ENCODE measurements at places on chromosomes 6 and 20. TPM values are rescaled to one million over a fixed set of nuclear protein-coding genes. Genes with fewer than 3 reads are reported as not detected.

DNA sequence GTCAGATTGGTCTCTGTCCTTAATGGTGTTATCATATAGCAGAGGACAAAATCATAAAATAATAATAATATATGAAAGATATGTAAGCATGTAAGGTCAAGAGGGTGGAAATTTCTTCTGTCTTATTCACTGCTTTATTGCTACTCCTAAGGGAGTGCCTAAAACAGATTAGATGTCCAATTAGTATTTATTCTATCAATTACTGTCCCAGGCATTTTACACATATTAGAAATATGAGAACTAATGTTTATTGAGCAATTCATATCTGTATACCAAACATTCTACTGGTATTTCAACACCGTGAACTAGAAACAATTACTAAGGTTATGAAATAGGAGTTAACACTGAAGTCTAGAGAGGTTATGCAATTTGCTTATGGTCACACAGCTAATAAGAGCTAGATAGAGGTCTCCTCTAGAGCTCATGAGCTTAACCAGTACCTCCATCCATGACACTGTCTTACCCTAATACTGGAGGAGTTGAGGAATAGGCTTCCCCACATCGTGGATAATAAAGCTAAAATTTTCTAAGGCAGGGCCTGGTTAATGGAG, 302.3 kb downstream of the PLCB1 start:
- no peak for DNase-seq

GRCh38 chr6:162704001-162704400, 23.6 kb downstream of the PRKN start:
- no peak for DNase-seq

GRCh38 chr6:108619431-108620197, 58.9 kb downstream of the FOXO3 start:
- DNase-seq, result no peak

GRCh38 chr20:13665709-13666395, 27.1 kb upstream of the TASP1 start:
- no peak for DNase-seq

GRCh38 chr6:82033631-82034211, 213.8 kb downstream of the IBTK start:
- DNase-seq, result no peak

DNA sequence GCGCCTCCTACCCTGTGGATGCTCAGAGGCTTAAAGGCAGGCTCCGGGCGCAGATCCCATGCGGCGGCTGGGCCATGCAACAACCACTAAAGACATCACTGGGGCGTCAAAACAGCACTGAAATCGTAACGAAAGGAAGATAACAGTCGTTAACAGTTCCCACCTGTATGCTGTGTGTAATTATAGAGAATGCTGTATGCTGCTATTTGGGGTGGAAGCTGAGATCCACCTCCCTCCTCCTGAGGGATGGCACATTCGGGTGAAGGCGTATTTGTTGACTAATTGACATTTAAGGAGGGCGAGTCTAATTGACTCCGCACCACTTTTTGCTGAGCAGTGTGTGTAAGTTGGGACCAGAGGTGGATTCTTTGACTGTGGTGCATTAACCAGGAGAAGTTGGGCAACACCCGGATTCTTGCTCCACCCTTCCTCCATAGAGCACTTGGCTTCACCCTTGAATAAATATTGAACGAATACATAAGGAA, 687 bp downstream of the SLC35A1 start:
- no peak for DNase-seq

- DNase-seq, result no peak
Observed at GRCh38 chr20:12201289-12201991, 283.7 kb downstream of the BTBD3 start.

GRCh38 chr20:56202493-56203077, 45.9 kb upstream of the MC3R start:
- DNase-seq, result no peak

GRCh38 chr6:2810092-2810671, 31.5 kb downstream of the SERPINB1 start:
- no peak for DNase-seq

GRCh38 chr6:46961232-46961631, 39.5 kb upstream of the ADGRF5 start:
- DNase-seq, result no peak

DNA sequence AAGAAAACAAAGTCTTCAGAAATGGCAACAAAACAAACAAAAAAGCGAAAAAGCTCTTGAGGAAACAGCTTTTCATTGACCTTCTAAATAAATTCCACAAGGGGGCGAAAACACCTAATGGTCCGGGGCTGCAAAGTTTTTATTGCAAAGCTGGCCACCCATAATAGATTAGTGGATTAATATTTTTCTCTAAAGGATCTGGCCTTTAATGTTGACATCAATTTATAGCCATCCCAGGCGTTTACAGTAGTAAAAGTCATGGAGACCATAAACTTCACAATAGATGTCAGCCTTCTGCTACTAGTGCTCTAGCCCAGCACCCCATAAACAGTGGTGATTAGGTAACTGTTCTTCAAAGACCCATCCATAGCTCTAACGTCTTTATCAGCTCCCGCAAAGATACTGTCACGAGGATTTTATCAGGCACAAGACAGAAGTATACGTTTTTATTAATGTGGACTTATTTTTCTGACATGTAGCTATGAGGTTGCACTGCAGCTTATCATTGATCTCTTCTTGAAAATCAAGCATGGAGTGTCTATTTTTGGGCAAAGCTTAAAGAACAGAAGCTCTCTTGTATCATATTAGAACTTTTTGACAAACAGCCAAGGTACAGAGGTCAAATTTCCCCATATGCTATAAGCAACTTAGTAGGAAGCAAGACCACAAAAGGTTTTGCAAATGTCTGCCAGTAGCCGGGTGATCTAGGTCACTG, 4.7 kb downstream of the CITED2 start:
- no peak for DNase-seq

- no peak for DNase-seq
Observed at GRCh38 chr20:60804918-60805630, 447.0 kb upstream of the CDH4 start.

DNA sequence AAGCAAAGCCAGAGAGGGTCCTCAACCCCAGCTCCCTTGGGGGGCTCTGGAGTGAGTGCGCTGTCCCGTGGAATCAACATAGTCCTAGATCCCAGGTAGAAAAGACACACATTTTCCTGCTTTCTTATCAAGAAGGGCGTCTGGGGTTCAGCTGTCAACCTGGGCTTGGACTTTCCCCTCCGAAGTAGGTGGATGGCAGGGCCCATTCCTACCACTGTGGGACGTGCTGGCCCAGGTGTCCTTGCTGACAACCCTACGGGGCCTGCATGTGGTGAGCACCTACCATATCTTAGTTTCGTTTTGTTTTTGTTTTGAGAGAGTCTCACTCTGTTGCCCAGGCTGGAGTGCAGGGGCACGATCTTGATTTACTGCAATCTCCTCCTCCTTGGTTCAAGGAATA, 42.4 kb downstream of the MYT1 start:
- no peak for DNase-seq

- DNase-seq, result no peak
Observed at GRCh38 chr6:142374965-142375733, 73.3 kb downstream of the ADGRG6 start.

DNA sequence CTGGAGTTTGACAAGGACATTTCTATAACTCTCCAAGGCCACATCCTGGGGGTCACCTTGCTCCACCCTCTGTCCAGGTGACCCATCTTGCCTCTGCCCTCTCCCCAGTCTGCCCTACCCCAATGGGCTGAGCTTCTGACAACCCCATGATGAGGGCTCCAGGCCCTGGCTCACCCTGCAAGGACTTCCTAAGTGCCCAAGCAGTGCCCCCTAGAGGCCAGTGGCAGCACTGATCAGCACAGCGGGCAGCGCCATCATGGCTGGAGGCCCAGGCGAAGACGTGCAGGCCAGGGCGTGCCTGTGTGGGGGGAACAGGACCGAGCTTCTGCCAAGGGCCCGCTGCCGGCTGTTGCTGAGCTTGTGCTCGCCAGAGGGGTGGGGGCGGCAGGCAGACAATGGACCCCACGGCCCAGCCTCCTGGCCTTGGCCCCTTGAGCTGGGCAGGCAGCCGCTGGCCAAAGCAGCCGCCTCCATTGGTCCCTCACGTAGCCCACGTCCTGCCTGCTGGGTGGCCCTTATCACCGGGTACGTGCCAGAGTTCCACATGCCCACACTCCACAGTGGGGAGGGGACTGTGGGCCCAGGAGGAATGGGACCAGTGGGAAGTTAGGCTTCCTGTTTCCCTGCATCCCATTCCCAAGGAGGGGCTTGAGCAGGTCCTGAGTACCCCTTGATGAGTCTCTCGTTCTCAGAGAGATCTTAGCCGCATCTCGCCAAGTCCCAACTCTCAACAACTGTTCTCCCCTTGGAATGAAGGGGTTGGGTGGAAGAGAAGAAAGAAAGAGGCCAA, 64.3 kb downstream of the MRPL14 start:
- no peak for DNase-seq

GRCh38 chr6:53593001-53593488, 48.1 kb upstream of the GCLC start:
- no peak for DNase-seq

DNA sequence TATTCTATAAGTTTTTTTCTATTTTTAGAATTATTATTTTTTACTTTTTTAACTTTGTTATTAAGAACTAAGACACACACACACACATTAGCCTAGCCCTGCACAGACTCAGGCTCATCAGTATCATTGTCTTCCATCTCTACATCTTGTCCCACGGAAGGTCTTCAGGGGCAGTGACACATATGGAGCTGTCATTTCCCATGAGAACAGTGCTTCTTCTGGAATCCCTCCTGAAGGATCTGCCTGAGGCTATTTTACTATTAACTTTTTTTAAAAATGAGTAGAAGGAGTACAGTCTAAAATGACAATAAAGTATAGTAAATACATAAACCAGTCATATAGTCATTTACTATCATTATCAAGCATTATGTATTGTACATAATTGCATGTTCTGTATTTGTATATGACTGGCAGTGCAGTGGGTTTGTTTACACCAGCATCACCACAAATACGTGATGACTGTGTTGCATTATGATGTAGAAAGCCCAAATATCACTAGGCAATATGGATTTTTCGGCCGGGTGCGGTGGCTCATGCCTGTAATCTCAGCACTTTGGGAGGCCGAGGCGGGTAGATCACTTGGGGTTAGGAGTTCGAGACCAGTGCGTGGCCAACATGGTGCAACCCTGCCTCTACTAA, 57.9 kb downstream of the HIVEP1 start:
- DNase-seq, result no peak

- no peak for DNase-seq
Observed at GRCh38 chr6:163565140-163565539, 150.6 kb downstream of the QKI start.

DNA sequence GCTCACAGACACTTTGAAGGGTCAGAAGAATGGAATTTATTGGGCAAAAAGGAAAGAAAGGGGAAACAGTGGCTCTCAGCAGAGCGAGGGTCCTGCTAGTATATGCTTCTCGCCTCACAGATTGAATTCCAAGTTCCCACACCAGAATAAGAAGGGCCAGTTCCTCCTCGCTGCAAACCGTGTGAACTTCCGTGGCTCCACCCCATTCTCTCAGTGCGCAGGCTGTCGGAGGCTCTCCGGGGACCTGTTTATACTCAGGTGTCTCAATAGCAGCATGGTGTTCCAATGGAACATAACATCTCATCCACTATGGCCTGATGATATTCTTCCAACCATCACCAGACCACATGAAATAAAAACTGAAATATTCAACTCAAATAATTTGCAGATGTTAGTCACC, 4.6 kb downstream of the SAMD3 start:
- DNase-seq, result no peak

DNA sequence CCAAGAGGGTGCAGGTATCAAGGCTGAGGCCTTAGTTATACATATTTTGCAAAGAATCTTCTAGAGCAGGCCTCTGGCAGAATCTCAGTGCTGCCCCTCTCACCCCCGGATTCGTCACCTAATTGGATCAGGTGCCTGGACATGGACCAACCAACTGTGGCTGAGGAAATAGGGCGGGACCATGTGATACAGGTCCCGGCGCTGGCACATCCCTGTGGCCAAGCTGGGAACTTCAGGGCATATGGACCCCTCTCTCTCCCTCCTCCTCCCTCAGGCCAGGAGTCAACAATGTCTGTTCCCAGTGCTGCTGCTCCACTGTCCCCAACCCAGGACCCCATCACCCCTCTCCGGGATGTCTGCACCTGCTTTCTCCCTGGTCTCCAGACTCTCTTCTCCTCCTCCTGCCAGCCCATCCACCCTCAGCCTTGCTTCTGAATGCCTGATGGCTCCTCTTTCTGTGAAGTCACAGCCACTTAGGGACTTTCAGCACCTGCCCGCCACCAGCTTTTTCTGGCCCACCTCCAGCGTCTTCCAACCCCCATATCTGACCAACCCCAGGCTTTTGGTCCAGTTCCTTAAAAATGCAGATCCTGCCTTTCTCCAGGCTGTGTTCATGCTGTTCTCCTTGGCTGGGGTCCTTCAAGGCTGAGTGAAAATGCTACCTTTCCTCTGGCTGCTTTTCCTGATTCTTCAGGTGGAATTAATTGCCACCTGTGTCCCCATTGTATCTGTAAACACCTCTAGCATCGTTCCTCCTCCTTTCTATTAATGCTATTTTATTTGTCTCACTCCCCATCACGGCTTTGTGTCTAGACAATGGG, 19.0 kb upstream of the MLN start:
- no peak for DNase-seq

DNA sequence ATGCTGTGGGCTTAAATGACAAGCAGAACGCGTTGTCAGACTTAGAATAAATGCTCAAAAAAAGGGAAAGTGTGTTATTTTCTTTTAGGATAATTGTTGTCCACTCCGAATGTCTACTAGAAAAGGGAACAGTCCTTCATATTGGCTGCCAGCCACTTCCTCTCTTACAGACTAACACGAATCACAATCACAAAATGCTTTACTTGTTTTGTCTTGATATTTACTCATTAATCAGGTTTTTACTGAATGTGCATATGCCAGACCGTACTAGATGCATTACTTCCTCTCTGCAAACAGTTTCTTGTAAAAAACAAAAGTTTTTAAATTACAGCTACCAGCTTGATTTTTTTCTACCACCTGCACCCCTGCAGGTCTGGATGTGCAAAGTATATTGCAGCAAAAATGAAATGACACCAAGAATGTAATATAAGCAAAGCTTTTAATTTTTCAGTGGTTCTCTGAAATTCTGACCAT, 821 bp downstream of the DHX35 start:
- DNase-seq, result no peak

DNA sequence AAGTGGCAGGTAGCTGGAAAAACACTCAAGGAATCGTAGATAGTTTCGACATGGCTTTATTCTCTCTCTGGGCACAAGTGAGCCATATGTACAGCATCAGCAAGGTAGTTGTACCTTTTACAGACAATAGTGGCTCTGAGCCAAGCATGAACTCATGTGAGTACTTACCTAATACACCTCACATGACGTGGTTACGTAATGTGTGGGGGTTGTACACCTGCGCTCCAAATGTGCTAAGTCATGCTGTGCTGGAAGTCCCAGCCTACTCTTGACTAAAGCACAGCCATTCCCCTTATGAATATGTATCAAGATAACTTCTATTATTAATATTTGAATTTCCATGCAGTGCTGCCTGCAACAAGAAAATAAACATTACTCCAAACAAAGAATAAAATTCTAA, 78.8 kb upstream of the HMGN3 start:
- DNase-seq, result no peak

- no peak for DNase-seq
Observed at GRCh38 chr6:4405621-4406212, 270.3 kb upstream of the ECI2 start.

POPDC3 gene
- 1.1 TPM for total RNA-seq

BMP2 gene
- total RNA-seq, result 17.9 TPM

SLA2 gene
- not detected for total RNA-seq

SMLR1 gene
- 0.53 TPM for total RNA-seq

ADTRP gene
- total RNA-seq, result 1.4 TPM

ADGRF4 gene
- 2.3 TPM for total RNA-seq

DEFB124 gene
- total RNA-seq, result not detected

MUC21 gene
- 0.65 TPM for total RNA-seq

MUCL3 gene
- total RNA-seq, result 0.31 TPM

All from type B pancreatic cell (in vitro differentiated cells).